ENCODE measurements at places on chromosomes 7 and 10.

DNA sequence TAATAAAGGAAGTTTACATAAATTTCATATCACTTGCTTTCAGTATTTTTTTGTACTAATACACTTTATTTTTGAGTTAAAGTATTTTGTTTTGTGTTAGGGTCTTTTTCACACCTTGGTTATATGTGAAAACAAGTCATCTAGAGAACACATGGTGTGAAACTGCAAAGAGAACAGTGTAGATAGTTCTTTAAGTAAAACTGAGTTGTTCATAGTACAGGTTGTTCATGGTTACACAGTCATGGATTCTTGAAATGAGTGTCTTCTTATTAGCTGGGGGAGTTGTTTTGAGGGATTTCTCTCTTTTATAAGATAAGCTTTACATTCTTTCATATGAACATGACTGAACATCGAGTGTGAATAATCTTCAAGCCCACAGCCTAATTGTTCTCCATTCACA lies 244.2 kb downstream of the THSD7A start:
- DNase-seq = no peak

DNA sequence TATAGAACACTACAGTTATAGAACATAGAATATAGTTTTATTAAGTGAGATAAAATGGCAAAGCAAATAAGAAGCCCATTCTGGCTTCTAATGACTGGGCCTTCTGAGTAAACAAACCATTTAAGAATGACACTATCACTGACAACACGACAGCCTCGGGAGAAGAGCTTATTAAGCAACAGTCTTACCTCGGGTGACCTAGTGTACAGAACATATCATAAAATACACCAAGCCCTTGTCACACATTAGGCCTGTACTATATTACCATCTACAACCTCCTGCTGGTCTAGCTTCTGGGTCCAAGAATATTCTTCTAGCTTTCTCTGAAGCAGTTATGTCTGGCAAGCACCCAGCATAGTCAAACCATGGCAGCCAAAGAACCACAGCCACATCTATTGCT lies 32.0 kb downstream of the CCDC186 start:
- no peak for DNase-seq

DNA sequence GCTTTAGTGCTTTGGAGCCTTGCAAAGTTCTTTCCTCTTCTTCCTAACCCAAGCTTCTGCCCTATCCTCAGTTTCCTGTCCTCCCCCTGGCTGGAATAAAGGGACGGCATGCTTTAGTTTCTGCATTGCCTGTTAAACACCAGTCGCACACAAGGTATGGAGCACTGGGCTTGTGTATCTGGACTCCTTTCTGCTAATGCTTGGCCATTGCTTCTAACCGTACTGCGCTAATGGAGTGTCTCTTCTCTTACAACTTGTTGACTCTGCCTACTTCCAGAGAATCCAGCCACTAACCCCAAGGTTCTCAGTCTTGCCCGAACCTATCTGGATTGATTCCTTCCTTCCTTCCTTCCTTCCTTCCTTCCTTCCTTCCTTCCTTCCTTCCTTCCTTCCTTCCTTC lies 120.6 kb downstream of the REEP3 start:
- no peak for DNase-seq

- DNase-seq = no peak
Observed at GRCh38 chr7:47277321-47277781, 304.6 kb downstream of the TNS3 start.

- DNase-seq = no peak
Observed at GRCh38 chr7:23685731-23686130, 5.7 kb downstream of the FAM221A start.

- DNase-seq = no peak
Observed at GRCh38 chr10:131955591-131956340, 26.0 kb downstream of the BNIP3 start.

DNA sequence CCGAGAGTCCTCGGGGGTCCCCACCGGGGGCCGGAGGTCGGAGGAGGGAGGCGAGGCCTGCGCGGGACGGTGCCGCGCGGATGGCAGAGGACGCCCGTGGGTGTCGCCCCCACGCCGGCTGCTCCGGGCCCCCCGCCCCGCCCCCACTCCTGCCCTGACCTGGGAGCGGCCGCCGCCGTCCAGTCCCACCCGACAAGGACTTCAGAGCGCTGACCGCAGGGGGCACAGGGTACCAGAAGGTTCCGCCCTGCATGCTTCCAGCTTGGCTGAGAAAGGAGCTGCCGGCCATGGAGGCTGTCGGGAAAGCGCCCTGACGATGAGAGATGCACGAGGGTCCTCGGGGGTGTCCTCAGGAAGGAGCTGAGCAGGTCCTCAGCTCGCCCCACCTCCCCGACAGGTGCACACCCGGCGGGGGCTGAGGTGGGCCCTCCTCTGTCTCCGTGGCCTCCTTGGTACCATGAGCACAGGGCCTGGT lies 57.0 kb upstream of the DNAJB6 start:
- DNase-seq = no peak

DNA sequence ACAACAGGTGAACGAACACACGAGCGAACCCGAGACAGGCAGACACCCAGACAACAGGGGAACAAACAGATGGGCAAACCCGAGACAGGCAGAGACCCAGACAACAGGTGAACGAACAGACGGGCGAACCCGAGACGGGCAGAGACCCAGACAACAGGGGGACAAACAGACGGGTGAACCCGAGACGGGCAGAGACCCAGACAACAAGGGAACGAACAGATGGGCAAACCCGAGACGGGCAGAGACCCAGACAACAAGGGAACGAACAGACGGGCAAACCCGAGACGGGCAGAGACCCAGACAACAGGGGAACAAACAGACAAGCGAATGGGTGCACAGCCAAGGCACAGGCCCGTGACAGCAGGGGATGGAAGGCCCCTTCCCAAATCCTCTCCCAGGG lies 264.7 kb downstream of the ELFN1 start:
- no peak for DNase-seq

DNA sequence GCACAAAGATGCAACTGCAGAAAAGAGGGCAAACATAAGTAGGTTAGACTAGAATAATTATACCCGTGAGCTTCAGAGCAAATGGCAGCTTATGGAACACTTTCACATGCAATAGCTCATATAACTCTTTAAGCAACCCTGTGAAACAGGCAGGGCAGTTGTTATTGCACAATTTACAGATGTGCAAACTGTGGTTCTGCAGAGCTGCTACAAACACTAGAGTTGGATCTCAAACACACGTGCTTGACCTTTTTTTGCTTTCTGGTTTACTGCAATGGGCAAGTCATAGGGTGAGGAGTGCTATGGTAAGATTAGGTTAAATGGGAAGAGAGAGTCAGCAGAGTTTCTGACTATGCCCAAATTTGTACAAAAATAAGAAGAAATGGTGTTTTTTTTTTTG lies 610.8 kb downstream of the GATA3 start:
- no peak for DNase-seq

DNA sequence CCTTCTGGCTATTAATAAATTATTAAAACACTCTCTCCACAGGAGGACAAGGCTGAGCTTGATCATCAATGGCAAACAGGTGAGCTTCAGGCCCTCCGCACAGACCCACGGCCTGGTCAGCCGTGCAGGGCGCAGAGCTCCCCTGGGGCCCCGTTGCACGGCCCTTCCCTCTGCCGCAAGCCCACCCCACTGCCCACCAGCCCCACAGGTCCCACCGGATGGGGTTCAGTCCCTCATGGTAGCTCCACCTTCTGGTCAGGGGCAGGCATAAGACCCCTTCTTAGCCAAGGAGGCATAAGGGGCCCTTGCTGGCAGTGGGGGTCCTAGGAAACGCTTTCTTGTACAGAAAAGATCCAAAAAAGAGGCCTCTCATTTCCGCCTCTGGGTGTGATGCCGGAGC lies 84.6 kb downstream of the MAD1L1 start:
- no peak for DNase-seq

DNA sequence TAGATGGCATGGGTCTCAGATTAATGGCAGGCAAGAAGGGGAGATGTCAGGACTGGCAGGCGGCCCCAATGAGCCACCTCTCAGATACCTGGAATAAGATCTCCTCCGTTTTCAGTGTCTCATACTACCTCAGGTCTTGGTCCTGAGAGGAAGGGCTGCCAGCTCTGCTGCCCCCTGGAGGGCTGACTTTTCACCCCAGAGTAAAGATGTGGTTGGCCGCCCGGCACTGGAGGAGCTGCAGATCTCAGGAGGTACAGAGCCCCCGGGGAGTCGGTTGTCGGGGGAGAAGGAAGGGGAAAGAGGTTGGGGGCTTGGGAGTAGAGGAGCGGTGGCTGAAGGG lies 642 bp upstream of the COL13A1 start:
- DNase-seq = peak; percentile 49

DNA sequence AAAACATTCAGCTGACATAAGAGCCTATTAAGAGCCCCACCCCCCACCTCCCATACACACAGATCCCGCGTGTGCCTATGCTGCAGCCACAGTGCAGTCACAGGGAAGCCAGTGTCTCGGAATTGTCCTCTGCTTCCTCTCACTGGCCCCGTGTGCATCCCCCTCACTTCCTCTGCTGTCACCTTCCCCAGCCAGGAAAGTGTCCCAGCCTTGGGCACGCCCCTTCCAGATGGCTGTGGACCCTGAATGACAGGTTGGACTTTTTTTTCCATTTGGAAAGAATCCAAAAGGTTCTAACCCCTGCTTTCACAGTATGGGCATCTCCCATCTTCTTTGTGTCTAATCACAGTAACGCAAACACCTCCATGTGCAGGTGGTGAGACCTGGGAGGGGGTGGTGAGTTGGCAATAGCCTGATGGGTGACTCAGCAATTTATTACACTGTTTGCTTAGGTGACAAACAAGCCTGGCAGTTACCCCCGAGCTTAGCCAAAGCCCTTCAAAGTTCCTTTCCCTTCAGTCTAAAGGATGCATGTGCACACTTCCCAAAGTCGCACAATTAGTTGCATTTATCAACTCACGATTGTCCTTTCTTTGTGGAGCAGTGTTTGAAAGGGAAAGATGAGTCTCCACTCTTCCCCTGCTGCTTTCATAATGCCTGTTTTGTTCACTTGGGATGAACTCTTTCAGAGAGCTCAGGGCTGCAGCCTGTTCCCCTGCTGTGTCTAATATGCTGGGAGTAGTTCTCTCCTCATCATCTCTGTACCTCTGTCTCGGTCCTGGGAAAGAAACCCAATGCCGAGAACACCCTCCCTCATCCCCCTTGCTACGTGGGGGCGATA lies 67.5 kb upstream of the EFCAB10 start:
- no peak for DNase-seq

GRCh38 chr10:116038259-116038658 lies 234.7 kb downstream of the GFRA1 start:
- DNase-seq = peak; percentile 29

DNA sequence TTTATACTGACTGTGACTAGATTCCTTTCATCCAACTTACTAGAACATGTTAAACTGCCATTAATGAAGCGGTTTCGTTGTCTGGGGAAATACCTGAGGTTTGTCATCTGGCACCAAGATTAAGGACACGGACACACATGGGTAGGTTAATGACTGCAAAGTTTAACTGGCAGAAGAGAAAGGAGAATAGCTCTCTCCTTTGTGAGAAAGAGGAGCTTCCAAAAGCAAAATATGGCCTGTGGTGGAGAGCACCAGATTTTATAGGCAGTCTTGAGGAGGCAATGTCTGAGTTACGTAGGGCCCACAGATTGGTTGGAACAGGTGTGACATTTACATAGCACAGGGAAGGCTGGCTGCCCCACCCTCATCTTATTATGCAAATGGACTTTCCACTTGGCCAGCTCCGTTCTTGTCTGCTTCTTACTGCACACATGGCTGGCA lies 1193.0 kb upstream of the CELF2 start:
- no peak for DNase-seq
